ENCODE measurements at places on chromosomes 5 and 9. TPM values are rescaled to one million over a fixed set of nuclear protein-coding genes. Genes with fewer than 3 reads are reported as not detected.
A peak's percentile ranks its signal among the peaks of the same experiment; 100 is the strongest.

- H3K36me3 ChIP-seq: no peaks in the 10 kb centered on the region
- peaks cover 5% of the 10 kb centered on the region for H3K4me1 ChIP-seq
- peak; percentile 37 for DNase-seq
- H3K27me3 ChIP-seq: peaks cover 3% of the 10 kb centered on the region
- H3K4me3 ChIP-seq: no peak overlapping the region
Measured at GRCh38 chr9:21252721-21253547, 13.1 kb upstream of the IFNA14 start.

DNA sequence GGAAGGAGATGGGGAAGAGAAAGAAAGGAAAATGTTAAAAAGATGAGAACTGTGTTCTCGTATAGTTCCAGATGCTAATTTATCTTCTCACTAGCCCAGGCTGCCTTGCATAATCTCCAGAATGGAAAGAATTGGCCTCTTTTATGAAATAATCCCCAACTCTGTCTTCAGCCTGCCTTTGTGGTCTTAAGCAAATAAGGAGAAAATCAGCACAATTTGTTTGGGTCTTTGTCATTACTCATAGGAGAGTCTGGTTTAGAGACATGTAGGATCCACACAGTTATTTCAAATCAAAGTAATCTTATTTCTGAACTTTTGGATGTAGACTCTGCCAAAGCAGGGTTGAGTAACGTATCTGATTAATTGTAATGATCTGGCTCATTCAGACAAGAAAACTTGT, 50.7 kb upstream of the CAMK4 start:
- no peak overlapping the region for H3K27ac ChIP-seq
- no peaks in the 10 kb centered on the region for H3K36me3 ChIP-seq
- no peaks in the 10 kb centered on the region for H3K4me1 ChIP-seq
- no peak for DNase-seq
- peaks cover 3% of the 10 kb centered on the region for H3K27me3 ChIP-seq

GRCh38 chr5:10762776-10763500, 1.9 kb upstream of the DAP start:
- DNase-seq: no peak
- H3K4me3 ChIP-seq: peak overlapping the region; percentile 91
- H3K4me1 ChIP-seq: peaks cover 30% of the 10 kb centered on the region
- peak overlapping the region; percentile 0 for H3K27ac ChIP-seq
- peaks cover 3% of the 10 kb centered on the region for H3K27me3 ChIP-seq
- H3K36me3 ChIP-seq: peaks cover 12% of the 10 kb centered on the region

The CATSPER3 gene
- total RNA-seq: 0.32 TPM

The SH3GL2 gene
- not detected for total RNA-seq

The KCNMB1 gene
- total RNA-seq: not detected

The MARCOL gene
- total RNA-seq: not detected
